ENCODE measurements at places on chromosomes 5 and 9.

DNA sequence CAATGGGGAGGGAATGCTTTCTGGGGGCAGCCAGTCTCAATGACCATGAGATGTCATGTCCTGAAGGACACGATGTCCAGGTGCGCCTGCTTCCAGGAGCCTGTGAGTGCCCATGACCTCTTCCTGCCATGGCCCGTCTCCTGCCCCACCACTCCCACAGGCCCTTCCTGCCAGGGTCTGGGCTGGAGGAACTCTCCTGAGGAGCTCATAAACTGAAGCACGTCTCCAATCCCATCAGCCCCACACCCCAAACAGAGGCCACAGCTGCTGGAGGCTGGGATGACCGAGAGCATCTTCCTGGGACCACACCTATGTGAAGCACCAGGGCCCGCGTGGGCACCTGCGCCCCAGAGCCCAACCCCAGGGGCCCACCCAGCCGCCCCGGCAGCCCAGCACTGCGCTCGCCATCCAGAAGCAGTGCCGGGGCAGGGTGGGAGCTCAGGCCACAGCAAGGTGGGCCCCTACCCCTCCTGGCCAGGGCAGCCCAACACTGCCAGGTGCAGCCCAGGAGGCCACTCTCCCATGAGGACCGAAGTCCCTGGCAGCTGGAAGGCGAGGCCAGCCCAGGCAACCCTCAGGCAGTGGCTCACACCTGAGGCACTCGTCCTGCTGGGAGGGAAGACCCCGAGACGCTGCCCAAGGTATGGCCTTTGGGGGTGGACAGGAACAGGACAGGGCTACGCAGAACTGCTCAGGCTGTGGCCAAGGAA lies 53.9 kb upstream of the UBAC1 start:
- DNase-seq: no peak

DNA sequence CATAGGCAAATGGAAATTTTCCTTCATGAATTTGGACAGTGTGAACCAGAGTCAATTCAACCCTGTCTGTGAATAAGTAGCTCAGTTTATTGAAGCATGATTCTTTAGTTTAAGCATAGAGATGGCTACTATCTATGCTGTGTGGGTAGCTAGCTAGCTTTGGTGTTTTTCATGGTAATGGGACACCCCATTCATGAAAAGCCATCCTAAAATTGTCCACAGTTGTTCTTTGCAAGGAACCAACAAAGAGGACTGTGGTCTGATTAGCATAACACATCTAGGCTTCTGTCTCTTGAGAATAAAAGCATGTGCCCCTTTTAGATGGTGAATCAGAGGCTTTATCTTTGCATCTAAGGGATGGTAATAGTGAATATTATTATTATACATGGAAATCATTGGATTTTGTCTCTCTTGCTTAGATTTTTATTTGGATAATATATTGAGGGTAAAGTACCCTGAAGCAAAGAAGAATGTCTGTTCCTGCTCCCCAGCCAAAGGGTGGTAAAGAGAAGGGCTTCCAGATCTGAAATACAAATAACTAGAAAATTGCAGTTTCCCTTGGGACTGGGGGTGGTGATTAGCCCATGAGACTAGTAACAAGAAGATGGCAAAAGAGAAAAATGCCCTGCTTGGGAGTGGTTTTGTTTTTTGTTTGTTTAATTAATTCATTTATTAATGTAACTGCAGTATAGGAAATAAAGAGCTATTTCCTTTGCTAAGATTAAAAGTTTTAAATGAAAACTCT lies 624.2 kb upstream of the ZNF608 start:
- no peak for DNase-seq

- DNase-seq: peak; percentile 79
Observed at GRCh38 chr9:89606049-89606623, 1.3 kb downstream of the GADD45G start.

GRCh38 chr9:124480621-124480981 lies 26.6 kb downstream of the NR5A1 start:
- DNase-seq: peak; percentile 51

- DNase-seq: no peak
Observed at GRCh38 chr9:121989010-121989409, 104.1 kb downstream of the TTLL11 start.

DNA sequence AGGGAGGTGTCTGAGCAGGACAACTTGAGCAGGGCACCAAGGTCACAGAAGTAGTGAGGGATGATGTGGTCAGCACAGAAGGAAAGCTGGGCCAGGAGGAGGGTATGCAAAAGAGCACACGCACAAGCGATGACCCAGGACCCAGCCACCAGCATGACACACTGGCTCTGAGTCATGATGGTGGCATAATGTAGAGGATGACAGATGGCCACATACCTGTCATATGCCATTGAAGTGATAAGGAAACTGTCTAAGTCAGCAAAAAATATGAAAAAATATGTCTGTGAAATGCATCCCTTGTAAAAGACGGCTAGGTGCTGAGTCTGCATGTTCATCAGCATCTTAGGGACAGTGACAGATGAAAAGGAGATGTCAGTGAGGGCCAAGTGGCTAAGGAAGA lies 380 bp downstream of the OR1J1 start:
- DNase-seq: no peak

DNA sequence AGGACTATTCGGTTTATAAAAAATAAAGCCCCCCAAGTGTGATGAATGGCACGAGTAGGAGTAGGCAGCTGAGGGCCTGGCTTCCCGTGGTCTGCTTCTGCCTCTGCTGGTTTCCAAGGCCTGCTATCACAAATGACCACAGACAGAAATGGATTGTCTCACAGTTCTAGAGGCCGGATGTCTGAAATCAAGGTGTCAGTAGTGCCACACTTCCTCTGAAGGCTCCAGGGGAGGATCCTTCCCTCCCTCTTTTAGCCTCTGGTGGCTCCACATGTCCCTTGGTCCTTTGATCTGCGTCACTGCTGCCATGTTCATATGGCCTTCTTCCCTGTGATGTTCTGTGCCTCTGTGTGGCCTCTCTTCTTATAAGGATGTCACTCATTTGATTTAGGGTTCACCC lies 15.1 kb downstream of the PRKACG start:
- DNase-seq: no peak

DNA sequence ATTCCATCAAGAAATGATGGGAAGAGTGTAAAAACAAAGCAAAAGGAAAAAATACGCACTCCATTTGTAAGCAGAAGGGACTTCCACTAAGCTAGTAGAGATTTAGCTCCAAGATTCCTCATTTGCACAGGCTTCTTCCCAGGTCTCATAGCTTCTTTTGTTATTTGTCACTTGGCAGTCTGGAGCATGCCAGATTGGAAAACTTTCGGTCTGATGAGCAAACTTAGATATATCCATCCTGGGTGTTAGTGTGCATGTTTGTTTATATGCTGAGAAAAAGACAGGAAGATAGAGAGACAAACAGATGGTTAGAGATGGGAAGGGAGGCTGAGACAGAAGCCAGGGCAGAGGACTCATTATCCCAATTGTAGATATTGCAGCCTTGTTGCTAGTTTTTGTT lies 1644.5 kb upstream of the NUDT12 start:
- DNase-seq: no peak

GRCh38 chr9:84953797-84954705 lies 284.5 kb downstream of the NTRK2 start:
- DNase-seq: peak; percentile 14

GRCh38 chr5:74875994-74876791 lies 10.0 kb upstream of the FAM169A start:
- DNase-seq: no peak

- DNase-seq: no peak
Observed at GRCh38 chr5:152102057-152102456, 177.4 kb upstream of the GLRA1 start.

DNA sequence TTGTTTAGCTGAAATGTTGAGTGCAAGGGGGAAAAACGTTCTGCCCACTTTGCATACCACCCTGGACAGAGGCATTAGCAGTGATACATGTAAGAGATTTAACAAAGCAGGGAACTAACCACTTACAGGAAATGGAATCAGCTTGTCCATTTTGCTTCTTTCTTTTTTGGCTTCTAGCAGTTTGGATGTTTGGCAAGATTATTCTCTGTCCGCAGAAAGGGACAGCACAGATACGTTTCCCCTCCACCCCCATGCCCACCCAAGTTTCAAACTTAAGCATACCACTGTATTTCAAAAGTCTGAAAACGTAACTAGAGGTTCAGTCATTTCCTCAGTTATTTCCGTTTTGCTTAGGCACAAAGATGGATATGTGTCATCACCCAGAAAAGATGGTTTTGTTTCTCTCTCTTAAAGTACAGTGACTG lies 118.4 kb downstream of the GDNF start:
- peak; percentile 23 for DNase-seq

DNA sequence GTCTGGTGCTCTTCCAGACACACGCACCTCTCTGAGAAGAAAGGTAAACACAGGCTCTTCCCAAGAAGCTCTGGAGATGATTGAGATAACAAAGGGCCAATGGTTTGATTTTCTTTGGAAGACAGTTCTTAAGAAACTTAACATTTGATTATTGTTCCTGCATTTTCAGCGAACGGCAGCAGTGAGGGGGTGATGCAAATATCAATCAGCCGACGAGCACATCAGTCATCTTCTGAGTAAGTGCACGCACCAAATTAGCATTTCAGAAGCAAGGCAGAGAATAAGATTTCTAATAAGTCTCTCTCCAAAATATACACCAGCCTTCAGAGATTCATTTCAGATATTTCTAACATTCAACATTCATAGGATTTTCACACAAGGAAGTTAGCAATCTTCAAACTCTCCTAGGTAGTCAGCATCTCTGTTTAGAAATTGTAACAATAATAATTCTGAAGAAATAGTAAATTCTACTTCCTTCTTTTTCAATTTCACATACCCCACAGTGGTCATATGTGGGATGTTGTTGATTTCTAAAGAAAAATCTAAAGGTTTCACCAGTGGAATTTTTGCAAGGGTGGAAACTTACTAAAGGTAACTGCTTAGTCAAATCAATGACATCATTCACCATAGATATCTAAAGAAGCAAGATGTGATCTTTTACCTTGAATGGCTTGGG lies 250.3 kb downstream of the SEC61B start:
- DNase-seq: no peak

GRCh38 chr9:911005-911404 lies 65.5 kb upstream of the DMRT3 start:
- no peak for DNase-seq

DNA sequence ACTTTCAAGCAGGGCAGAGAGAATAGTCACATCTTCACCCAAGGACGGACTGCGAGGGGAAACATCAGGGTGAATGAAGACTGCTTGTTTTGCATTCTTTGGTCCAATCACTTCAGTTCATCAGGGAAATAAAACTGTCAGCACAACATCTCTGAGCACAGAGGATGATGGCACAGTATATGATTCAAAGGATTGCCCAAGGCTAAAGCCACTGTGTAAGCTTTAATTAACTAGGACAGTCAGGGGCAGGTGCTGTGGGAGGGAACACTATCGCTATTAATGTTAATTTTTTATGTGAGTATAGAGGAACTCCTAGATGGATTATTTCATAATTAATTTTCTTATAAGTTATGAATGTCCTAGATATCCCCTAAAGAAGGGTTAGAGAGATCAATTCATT lies 112.1 kb downstream of the BASP1 start:
- DNase-seq: no peak

GRCh38 chr5:19866090-19866450 lies 121.9 kb downstream of the CDH18 start:
- DNase-seq: peak; percentile 86

- no peak for DNase-seq
Observed at GRCh38 chr5:30687461-30687860, 506.0 kb upstream of the CDH6 start.

DNA sequence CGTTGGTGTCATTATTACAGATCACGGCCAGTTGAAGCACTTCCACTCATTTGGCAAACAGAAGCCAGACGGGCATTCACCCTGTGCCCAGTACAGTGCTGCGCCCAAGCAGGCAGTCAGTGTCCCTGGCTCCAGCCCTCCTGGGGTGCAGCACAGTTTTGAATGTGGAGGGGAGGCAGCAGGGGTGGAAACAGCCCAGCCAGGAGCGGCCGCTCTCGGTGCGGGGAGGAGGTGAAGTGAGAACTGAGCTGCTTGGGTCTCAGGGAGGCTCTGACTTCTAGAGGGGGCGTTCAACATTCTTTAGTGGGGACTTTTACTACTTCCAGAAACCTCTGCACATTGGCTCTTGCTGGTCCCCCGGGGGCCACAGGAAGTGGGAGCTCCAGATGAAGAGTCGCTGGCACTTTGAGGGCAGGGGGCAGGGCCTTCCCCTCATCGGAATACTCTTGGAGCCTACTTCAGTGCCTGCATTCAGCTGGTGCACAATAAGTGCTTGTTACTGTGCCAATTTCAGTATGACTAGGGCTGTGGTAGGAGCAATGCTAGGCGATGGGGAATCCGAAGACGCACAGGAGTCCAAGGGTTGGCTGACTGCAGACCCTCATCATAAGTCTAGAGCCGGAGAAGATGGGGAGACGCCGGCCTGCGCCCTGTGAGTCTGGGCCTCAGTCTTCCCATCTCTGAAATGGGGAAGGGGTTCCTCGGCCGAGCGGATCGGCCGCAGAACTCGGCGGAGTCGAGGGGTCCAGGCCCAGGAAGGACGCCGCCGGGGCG lies 492 bp upstream of the NEK6 start:
- DNase-seq: no peak

GRCh38 chr5:55836191-55836590 lies 15.0 kb upstream of the IL31RA start:
- DNase-seq: no peak

- no peak for DNase-seq
Observed at GRCh38 chr9:2697492-2697891, 19.8 kb upstream of the KCNV2 start.

GRCh38 chr5:42779083-42779482 lies 22.5 kb downstream of the CCDC152 start:
- DNase-seq: no peak

- DNase-seq: no peak
Observed at GRCh38 chr5:132635873-132636272, 22.1 kb upstream of the IL13 start.

DNA sequence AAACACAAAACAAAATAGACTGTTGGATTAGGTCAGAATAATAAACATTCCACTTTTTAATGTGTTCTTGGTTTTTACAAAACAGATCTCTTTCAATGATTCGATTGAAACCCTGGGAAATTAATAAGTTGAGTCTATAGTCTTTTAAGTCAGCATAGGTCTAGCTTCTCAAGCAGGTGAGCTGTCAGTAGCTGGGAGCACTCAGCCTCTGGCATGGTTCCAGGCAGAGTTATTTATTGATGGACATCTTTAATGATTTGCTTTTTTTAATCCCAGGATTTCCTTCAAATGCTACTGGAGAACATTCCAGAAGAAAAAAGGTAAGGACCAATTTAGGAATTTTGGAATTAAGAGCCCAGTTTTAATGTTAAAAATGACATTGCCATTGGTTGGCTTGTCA lies 241.0 kb downstream of the AOPEP start:
- no peak for DNase-seq

DNA sequence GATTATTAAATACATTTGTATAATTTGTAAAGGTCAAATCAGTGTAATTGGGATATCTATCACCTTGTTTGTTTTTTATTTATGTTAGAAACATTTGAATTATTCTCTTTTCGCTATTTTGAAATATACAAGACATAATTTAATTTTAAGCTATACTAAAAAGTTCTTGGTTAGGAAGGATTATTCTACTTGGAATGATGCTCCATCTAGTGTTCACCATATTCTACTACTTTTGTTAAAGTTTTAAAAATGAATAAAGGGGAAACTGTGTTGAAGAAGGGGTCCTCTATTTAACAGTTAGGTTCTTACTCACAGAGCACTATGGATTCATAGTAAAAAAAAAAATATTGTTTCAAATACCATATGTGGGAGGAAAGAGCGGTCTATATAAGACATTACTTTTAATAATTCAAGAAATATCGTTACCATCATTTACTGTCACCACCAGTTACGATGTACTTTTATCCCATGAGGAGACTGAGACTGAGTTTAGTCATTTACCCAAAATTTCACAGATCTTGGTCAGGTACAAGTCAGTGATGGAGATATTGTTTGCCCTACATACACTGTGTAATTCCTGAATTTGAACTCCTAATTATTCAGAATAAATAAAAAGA lies 6.3 kb upstream of the STOM start:
- peak; percentile 76 for DNase-seq

Measured in adipocyte (in vitro differentiated cells).